ENCODE measurements at places on chromosomes 4 and X.

- DNase-seq: no peak
These were observed 11.5 kb downstream of the ANXA5 start for GRCh38 chr4:121685257-121685656.

DNA sequence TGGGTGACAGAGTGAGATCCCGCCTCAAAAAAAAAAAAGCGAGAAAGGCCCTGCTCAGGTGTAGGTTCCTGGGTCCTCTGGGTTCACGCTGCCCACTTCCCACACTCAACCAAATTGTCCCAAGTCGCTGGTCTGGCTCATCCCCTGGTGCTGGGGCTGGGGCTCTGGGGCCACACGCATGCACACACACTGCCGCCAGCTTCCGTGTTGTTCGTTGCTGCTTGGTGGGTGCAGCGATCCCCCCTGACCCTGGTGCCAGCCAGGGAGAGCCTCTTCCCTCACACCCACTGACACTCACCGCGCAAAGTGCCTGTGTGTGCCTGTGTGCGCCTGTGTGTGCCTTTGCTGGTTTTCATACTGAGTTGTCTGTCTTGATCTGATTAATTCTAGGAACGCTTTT lies 124.1 kb upstream of the NKX1-1 start:
- DNase-seq: no peak

DNA sequence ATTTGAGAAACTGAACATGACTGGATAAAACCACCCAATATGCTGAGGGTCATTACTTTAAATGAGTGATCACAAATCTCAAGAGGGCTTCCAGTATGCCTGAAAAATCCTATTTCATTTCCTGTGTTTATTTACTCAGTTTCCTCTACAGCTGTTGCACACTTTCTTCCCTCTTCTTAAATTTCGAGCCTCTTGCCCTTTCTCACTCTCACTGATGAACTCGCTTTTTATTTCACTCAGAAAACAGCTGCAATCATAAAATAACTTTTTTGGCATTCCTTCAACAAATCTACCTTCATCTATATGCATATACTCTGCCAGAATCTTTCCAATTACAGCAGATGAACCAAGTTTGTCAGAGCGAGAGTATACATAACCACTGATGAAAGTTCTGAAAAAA lies 101.3 kb downstream of the EIF4E start:
- peak; percentile 49 for DNase-seq

GRCh38 chr4:28015996-28016395 lies 1155.4 kb downstream of the STIM2 start:
- DNase-seq: no peak

- no peak for DNase-seq
These were observed 9.4 kb upstream of the HERC5 start for GRCh38 chr4:88447371-88448095.

Measured in LHCN-M2 (cell line).